CD14-positive monocyte (primary cell): ENCODE measurements at places on chromosomes 1 and 21. TPM values are rescaled to one million over a fixed set of nuclear protein-coding genes. Genes with fewer than 3 reads are reported as not detected.

DNA sequence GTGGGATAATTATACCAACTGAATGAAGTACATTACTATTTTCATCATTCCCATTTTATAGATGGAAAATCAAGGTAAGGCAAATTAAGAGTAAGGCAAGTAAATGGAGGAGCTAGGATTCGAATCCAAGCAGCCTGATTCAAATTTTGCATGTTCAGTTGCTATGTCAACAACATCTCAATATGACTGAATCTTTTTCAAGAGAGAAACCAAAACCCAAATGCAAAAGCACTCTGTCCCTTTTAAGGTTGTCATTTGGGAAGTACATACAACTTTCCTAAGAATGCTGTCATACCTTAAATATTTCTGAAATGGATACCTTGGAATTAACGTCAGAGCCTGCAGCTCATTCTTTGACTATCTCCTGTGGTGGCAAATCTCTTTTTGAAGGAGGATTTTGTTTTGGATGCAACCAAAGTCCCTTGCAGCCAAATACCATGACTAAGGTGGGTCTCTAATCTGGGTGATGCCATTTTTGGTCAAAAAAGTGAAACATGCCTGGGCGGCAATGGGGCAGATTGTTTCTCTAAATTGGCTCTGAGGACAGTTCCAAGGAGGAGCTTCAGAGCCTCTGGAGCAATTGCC, 25.4 kb downstream of the ADAMTS1 start:
- no peak for DNase-seq

Gene STIL
- 0.16 TPM for polyA plus RNA-seq

DNA sequence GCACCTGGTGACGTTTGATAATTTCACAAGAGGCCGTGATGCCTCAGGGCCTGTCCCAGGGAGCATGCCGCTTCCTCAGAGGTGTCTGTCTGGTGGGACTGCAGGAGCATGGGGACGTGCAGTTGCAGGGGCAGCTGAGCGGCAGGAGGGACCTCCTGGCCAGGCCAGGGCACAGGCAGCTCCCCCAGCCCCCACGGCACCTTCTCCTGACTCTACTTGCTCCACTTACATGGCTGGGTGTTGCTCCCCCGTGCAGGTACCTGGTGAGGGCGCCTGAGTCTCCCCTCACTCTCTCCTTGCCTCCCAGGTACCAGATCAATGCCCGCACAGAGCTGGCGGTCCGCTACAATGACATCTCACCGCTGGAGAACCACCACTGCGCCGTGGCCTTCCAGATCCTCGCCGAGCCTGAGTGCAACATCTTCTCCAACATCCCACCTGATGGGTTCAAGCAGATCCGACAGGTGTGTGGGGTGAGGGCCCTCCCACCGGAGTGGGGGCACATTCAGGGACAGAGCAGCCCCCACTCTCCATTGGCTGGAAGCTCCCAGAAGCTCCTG, 108.4 kb downstream of the PDE9A start:
- no peak for DNase-seq

DNA sequence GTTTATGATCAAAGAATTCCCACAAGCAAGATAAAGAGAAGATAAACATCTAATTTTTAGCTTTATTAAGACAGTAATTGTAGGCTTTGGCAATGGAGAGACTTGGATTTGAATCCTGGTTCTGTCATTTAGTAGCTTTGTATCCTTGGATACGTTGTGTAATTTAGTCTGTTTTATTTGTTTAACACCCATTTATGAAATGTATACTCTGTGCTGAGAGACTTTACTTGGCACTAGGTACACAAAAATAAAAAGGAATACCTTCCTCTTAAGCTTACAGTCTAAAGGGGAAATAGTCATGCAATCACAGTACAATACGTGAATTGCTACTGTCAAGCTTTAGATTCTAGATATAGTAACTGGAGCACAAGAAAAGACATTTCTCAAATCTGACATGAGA, 23.8 kb downstream of the ZMPSTE24 start:
- DNase-seq: no peak

GRCh38 chr1:169019419-169020058, 87.0 kb upstream of the ATP1B1 start:
- DNase-seq: no peak

GRCh38 chr1:73860421-73860950, 337.5 kb downstream of the LRRIQ3 start:
- DNase-seq: no peak

Gene MSH4
- not detected for polyA plus RNA-seq

GRCh38 chr1:66546047-66546810, 12.3 kb downstream of the SGIP1 start:
- no peak for DNase-seq

DNA sequence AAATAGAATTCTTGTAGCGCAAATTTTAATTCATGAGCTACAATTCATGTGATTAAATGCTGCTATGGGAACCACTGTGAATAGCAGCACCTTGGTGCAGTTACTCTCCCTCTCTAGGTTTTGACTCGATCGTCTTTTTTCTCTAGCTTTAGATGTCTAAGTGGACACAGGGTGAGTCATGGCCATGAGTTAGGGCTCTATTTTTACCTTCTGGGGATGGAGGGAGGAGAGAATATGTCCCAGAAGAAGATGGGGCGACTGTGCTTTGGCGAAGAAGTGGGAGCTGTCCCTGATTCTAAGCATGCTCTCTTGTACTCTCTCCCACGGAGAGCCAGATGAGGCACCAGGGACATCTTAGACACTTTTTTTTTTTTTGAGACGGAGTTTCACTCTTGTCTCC, 1.6 kb upstream of the OR2B11 start:
- no peak for DNase-seq

Gene LAMB3
- polyA plus RNA-seq: 0.29 and 0.60 TPM in 2 replicates

DNA sequence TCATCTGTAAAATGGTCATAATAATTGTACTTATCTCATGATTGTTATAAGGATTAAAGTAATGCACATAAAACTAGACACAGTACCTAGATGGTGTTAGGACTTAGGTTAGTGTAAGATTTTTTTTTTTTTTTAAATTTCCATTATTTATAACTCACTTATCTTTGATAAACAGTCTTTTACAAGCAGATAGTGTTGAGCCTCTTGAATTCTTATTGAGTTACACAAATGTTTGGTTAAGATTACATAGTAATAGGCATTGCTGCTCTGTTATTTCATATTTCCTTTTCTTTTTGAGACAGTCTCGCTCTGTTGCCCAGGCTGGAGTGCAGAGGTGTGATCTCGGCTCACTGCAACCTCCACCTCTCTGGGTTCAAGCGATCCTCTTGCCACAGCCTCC, 15.4 kb downstream of the MRPS6 start:
- DNase-seq: no peak

GRCh38 chr21:15774590-15774989, 44.8 kb downstream of the USP25 start:
- no peak for DNase-seq

DNA sequence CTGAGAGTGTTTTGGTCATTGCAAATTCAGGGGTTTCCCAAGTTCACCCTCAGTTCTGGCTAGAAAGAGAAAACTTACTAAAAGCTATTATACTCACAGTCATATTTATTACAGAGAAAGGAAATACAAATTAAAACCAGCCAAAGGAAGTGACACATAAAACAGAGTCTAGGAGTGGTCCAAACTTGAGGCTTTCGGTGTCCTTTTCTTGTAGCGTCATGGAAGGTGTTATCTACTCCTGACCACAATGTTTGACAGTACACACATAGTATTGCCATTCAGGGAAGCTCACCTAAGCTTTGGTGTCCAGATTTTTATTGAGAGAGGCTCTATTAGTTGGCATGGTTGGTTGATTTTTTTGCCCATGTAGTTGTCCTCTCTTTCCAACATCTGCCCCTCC, 59.0 kb downstream of the SLC35A3 start:
- no peak for DNase-seq

Gene SLC26A9
- polyA plus RNA-seq: 0.03 and 0.04 TPM in 2 replicates

DNA sequence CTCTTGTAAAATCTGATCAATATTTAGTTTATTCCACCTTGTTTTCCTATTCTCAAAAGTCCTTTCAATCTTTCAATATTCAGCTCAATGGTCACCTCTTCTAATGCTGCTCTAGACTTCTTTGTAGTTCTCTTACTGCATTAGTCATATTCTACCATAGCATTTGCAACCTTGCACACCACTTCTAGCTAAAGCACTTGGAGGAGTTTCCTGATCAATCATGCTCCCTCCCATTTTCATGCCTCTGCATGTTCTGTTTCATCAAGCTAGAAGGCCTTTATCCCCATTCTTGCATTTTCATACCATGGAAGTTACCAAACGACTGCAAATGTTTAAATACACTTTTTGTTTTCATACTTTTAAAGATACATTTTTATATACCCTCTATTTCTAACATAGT, 72.1 kb downstream of the SLC5A9 start:
- DNase-seq: no peak

Gene ASCL5
- not detected for polyA plus RNA-seq

DNA sequence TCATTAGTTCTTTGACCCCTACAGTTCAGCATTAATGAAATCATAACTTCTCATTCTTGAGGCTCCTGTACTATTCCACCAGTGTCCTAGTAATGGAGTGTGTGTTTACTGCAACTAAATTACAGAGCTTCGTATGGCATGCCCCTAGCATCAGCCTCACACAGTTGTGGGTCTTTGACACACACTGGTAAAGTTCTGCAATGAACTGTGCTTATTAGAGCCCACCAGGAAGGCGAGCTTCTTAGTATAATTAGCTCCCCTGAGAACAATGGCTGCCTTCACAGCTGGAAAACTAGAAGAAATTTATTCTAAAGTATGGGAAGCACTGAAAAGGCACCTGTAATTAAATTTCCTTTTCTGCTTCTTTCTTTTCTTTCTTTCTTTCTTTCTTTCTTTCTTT, 251.1 kb upstream of the RGS18 start:
- no peak for DNase-seq

- DNase-seq: no peak
Observed at GRCh38 chr1:27157194-27157593, 2.3 kb upstream of the SLC9A1 start.

GRCh38 chr1:236302941-236303340, 21.2 kb upstream of the ERO1B start:
- no peak for DNase-seq

Gene KCNT2
- polyA plus RNA-seq: not detected in 2 replicates
